Gastroesophageal sphincter (tissue), 4 donors: ENCODE measurements at places on chromosomes 12 and 14. TPM values are rescaled to one million over a fixed set of nuclear protein-coding genes. Genes with fewer than 3 reads are reported as not detected.

DNA sequence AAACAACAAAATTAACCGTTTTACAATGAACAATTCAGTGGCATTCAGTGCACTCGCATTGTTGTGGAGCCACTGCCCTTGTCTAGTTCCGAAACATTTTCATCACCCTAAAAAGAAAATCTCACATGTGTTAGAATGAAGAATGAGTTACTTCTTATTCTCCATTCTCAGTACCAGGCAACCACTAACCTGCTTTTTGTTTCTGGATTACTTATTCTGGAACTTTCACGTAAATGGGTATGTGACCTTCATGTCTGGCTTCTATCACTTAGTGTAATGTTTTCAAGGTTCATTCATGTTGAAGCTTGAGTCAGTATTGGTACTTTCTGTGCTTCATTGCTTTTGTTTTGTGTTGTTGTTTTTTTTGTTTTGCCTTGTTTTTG lies 15.6 kb downstream of the RCOR1 start:
- no peak for ATAC-seq

GRCh38 chr14:65585216-65585615 lies 172.7 kb downstream of the FUT8 start:
- ATAC-seq: no peak

The PEX5 gene
- total RNA-seq: 53.2 TPM

DNA sequence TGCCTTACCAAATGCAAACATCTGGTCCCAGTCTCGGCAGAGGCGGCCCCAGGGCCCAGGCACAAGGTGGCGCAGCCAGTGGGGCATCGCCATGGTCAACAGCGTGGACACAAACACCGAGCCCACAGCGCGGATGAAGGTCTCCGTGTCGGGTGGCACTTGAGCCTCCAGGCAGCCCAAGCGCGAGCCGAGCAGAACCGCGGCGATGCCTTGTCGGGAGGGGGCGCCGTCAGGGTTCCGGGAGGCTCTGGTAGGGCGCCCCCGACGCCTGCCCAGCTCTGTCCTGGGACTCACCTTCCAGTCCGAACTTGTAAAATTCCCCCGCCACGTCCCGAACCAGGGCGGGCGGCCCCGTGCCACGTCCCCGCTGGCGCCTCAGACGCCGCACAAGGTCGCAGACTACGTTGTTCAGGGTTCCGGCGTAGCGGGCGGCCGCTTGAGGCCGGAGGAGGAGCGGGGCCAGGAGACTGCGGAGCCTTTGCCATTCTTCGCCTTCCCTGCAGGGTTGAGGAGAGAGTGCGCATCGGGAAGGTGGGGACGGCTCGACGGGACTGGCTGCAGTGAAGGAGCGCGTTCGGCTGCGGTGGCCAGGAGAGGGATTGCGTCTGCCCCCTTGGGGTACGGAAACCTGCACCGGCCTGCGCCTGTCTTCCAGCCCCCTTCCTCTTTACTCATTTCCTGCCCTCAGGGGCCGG lies 1.7 kb downstream of the CYP27B1 start:
- ATAC-seq: peak; percentile 54

The GLS2 gene
- total RNA-seq: 1.1 TPM

DNA sequence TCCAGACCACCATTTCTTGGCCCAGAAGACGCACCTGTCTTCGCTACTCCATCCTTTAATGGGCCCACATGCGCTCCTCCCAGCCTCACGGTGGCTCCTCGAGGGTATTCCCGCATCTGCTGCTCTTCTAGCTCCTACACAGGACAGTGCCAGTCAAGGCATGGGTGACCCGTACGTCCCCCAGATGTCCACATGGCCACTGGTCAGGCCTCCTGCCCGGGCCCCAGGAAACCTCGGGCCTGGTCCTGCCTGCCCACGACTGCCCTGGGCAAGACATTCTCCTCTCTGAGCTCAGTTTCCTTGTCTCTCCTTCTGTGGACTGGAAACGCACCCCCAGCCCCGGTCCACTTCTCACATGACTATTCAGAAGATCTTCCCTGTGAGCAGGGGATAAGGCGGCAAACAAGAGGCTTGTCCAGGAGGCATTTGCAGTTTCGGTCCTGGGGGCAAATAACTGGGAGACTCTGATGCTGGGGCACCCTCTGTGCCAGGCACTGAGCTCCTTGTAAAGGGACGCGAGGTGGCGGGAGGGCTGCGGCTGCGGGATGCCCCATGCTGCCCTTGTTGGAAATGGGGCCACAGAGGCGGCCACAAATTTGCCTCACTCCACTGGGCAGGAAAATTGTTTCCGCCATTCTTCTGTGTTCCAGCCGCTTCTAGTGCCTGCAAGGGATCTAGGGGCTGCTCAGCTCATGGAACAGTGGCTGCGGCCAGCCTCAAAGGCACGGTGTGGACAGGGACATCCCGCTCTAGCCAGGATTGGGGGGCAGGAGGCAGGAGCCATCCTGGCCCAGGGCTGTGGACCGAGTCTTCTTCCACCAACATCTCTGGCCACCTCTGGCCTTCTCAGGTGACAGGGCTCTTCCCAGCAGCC lies 6.8 kb upstream of the BEGAIN start:
- no peak for ATAC-seq

GRCh38 chr12:28527631-28528249 lies 337.5 kb downstream of the CCDC91 start:
- no peak for ATAC-seq

DNA sequence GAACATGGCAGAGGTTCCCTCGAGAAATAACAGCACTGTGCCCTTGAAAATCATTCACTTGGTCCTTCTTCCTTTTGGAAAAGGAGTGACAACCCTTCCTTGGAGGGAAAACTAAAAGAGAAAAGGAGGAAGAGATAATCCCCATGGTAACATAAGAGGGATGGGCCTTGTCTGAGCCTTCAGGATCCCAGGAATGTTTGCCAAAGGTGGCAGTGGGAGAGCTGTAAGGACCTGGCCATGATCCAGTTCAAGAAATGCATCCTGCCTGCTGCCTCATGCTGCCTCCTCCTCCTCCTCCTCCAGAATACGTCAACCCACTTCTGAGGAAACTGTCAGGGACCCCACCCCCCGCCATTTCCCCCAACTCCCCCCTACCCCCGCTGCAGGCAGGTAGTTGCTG lies 118.8 kb downstream of the KCNK10 start:
- no peak for ATAC-seq

GRCh38 chr12:102602521-102602920 lies 122.2 kb upstream of the IGF1 start:
- no peak for ATAC-seq

- ATAC-seq: no peak
These were observed 16.9 kb downstream of the AEBP2 start for GRCh38 chr12:19456176-19456575.

GRCh38 chr12:49615725-49616124 lies 7.6 kb upstream of the PRPF40B start:
- no peak for ATAC-seq

The DTX1 gene
- total RNA-seq: 4.5 TPM
